Subcutaneous adipose tissue (tissue), 4 donors: ENCODE measurements at places on chromosomes 2 and 18. TPM values are rescaled to one million over a fixed set of nuclear protein-coding genes. Genes with fewer than 3 reads are reported as not detected.

The ABCB11 gene
- total RNA-seq, result 89.1 TPM

The MGAT4A gene
- 30.8 TPM for total RNA-seq

The FEV gene
- not detected for total RNA-seq

The CABYR gene
- total RNA-seq, result 0.22 TPM

The PAX3 gene
- total RNA-seq, result not detected

The ARHGEF33 gene
- 0.68 TPM for total RNA-seq
